ENCODE measurements at places on chromosomes 5 and 9.
A peak's percentile ranks its signal among the peaks of the same experiment; 100 is the strongest.

DNA sequence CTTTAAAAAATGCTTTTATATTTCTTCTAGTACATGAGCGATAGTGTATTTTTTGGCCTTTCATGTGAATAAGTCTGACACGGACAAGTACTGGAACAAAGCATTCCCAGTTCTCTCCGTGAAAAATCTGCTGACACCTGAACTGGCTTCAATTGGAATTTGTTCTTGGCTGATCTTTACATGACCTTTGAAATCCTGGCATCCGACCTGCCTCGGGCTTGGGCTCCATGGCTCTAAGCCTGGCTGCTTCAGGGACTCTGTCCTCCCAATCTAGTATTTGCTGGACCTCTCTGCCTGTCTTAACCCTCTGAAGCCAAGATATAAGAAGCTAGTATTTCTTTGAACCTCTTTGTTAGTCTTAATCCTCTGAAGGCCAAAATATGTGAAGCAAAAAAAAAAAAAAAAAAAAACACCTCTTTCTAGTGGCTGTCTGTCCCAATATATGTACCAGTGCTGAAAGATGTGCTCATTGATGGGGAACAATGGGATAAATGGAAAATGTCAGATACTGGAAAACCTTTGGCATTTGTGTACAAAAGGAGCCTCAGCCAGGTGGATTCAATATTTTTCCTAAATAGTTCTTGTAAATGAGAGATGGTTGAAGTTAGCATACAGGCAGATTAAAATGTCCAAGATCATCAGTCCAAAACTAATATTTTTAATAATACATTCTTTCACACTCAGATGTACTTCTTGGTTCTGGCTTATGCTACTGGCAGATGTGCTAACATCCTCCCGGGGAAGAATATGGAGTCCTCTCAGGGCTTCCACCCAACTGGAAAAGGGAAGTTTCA, 470.6 kb downstream of the TUSC1 start:
- no peak for DNase-seq

DNA sequence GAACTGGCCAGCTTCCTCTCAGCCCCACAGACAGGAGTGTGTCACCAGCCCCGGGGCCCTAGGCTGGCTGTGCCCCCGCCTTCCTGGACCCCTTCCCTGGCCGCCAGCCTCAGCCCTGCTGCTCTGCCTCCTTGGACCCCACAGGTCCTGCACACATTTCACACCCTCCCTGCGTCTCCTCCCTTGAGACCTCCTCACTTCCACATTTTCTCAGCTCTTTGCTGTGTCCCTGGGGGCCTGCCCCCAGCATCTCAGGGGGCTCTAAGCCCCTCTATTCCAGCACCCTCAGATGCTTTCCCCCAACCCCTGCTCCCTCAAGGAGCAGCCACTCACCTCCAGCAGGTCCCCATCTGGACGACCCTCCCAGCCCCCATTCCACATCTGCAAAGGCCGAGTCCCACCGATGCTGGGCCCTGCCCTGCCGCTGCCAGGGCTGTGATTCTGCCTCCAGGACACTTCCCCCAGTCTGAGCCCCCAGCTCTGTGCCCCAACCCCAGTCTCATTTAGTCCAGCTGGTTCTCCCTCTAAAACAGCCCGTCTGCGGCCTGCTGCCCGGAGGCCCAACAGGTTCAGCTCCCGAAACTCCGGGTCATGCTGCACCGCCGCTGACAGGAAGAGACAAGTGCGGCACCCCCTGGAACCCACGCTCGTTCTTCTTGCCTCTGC, 4.2 kb downstream of the SLC34A3 start:
- no peak for DNase-seq

DNA sequence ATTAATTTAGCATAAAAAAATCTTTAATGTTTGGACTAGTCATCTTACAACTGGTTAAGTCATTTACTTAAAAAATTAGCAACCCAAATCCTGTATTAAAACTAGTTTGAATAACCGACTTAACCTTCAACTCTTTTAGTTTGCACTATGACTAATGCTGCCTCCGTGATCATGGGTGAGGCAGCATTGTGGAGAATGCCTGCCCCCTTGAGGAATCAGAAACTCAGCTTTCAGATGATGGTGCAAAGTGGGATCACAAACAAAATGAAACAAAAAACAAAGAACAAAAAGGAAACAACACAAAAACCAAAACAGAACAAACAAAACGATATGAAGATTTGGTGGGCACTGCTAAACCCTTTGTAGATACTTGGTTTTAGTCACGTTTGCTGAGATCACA, 127.0 kb upstream of the PALM2AKAP2 start:
- DNase-seq: no peak

DNA sequence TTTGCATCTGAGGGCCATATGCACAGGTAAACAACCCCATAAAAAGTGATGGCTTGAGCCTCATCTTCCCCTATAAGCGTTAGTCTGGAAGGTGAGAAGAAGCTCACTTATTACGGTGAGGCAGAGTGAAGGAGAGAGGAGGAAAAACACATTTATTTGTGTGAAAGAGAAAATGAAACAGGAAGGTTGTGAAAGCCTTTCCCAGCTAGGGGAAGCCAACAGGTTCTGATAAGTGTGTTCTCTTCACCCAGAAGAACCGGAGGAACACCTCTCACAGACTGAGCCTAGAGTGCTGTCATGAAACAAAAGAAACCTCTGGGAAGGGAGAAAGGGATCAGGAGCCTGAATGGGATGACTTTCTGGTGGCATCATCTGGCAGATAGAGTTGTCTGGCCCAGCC, 192.5 kb downstream of the PTTG1 start:
- DNase-seq: no peak

- no peak for DNase-seq
Observed at GRCh38 chr5:127373858-127374491, 83.4 kb downstream of the MEGF10 start.

GRCh38 chr5:170743876-170744212, 39.7 kb upstream of the GABRP start:
- no peak for DNase-seq

DNA sequence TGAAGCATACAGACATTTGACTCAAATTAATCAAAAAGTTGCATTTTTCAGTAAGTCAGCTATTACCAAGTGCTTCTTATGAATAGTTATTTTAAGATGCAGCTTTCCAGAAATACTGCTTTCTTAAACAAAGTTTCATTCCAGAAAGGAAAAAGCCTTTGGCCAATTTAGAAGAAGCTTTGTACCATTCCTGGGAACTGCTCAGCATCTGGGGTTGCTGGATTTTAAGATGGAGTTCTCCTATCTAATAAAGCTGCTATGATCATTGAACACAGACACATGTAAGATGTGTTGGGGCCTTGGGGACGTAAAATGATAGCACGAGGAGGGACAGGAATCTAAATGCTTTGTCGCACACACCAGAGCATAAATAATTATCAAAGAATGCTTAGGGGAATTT, 130.8 kb downstream of the SEMA5A start:
- DNase-seq: no peak

DNA sequence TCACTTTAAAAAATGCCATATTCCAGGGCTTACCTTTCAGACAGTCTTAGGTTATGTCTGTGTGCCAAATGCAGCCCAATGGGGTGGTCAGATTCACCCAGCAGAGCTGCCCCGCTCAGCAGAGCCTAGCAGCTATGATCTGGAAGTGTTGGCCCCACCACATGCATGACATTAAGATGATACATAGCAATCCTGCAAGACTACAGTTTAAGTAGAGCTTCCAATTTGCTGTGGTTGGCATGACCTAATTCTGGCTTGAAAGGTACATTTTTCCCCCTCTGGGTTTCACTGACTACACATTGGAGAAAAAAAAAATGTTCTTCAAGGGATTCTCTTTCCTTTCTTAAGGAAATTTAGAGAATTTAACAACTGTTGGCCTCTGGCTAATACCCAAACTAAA, 22.5 kb downstream of the MEF2C start:
- DNase-seq: no peak

DNA sequence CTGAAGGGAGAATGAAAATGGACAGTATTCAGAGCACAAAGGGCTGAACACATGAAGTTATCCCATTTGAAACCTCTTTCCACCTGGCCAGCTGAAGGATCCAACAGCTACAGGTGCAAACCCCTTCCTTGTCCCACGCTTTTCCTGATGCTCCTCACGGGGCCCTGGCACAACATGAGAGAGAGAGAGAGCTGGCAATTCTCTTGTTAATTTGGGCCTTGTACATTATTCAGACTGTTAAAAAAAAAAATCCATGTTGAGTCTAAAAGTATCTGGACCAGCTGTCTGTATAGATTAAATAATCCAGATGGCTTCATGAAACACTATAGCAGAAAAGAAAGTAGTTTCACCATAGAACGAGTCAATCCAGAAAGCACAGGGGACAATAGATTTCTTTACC, 74.1 kb downstream of the HMHB1 start:
- no peak for DNase-seq

GRCh38 chr5:9477537-9477936, 68.3 kb downstream of the SEMA5A start:
- no peak for DNase-seq

DNA sequence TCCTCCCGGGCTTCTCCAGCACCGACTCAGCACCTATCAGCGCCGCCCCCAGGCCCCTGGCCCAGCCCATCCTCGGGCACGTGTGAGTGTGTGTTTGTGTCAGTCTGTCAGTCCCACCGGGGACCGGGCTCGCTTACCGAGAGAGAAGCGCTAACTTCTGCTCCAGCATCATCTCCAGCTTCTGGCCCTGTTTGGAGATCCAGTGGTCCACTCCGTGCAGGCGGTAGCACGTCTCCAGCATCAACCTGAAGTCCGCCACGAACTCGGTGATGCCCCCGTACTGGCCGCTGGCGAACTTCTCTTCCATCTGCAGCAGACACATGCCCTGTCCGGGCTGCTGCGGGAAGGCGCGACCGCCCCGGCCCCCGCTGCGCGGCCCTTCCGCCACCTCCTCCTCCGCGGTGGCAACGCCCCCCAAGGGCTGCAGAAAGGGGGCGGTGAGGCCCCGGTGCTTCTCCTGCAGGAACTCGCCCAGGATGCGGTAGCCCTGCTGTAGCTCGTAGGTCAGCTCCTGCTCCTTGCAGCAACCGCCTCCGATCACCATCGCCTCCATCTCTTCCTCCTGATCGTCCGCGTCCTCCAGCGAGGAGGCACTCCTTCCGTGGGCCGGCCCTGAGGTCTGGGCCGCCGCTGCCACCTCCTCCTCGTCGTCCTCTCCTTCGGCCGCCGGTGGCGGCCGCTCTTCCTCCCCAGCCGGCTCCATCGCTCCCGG, 8.2 kb downstream of the RANBP6 start:
- peak; percentile 98 for DNase-seq

DNA sequence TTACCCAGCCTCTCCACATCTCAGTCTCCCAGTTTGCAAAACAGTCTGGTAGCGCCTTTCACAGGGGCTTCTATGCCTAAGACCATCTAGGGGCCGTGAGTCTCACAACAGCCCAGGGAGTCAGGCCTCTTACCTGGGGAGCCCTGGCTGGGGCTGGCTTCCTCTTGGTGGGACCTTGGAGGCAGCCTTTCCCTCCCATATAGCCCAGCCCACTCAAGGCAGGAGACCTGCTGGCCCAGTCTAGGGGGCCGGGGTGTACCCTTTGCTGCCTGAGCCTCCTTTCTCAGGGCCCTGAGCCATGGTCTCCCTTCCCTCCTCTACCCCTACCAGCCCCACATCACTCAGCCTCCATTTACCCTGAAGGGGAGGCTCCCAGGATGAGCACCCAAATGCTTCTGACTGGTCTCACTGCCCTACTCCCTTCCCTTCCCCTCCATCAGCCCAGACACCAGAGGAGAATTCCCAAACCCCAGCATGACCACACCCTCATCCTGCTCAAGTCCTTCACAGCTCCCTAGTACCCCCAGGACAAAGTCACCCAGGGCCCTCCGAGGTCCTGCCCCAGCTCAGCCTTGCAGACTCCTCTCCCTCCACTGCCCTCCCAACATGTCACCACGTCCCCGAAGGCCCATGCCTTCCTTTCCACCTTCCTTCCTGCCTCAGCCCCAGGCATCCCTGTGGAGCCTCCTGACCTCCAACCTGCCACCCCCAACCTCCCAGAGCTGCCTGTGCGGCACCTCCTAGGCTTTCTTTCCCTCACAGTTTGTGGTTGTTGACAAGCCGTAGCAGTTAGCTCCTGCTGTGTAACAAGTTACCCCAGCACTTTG, 55.3 kb downstream of the BARX1 start:
- DNase-seq: no peak

GRCh38 chr9:130126721-130127433, 45.3 kb upstream of the NCS1 start:
- no peak for DNase-seq

GRCh38 chr5:51632027-51632426, 248.8 kb downstream of the ISL1 start:
- no peak for DNase-seq

Data from activated CD4-positive, alpha-beta T cell treated with anti-CD3 and anti-CD28 coated beads, Interleukin-2, amount 50 U/mL, for 48 hours (primary cell).